Activated naive CD8-positive, alpha-beta T cell treated with anti-CD3 and anti-CD28 coated beads, Interleukin-2, amount 50 U/mL, for 16 hours (primary cell): ENCODE measurements at places on chromosomes 2 and 18.

GRCh38 chr2:216866515-216867095, 6.7 kb upstream of the TNP1 start:
- no peak for DNase-seq

DNA sequence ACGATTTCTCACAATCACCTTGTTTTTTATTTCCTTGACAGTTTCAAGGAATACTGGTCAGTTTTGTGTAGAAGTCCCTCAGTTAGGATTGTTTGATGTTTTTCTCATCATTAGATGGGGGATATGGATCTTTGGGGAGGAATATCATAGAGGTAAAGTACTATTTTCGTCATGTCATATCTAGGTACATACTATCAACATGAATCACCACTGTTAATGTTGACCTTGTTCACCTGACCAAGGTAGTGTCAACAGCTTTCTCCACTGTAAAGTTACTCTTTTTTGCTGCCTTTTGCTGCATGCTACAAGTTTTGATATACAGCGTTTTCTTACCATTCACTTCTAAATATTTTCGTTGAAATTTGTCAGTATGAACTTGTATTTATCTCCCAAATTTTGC, 32.7 kb downstream of the NLRC4 start:
- DNase-seq: no peak

DNA sequence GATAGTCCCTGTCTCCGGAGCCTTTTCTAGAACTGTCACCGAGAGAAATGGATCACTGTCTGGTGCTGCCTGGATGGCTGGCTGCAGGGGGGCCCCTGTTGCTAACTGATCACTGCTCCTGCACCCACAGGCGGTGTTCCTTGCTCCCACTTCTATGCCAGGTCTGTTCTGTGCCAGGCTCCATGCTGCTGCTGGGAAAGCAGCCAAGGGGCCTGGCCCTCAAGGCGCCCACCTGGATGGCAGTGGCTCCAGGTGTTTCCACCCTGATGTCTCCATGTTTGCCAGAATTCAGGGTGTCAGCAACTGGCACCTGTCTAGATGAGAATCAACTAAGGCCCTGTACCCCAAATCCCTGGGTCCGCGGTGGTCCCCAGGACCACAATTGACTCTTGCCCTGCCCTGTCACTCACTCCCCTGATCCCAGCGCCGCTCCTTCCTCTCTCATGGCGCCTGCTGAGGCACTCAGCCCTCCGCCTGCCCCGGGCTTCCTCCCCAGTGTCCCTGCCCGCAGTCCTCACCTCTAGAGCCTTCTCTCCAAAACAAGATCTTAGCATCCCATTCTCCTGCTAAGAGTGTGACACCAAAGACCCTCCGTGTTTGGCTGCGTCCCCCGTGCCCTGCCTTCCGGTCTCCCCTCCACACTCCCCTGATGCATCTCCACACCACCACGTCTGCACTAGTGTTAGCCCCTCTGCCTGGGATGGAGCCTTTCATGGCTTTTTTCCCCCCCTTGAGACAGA, 72.5 kb upstream of the OTOF start:
- DNase-seq: no peak

GRCh38 chr2:18094277-18094676, 215.8 kb downstream of the KCNS3 start:
- no peak for DNase-seq

DNA sequence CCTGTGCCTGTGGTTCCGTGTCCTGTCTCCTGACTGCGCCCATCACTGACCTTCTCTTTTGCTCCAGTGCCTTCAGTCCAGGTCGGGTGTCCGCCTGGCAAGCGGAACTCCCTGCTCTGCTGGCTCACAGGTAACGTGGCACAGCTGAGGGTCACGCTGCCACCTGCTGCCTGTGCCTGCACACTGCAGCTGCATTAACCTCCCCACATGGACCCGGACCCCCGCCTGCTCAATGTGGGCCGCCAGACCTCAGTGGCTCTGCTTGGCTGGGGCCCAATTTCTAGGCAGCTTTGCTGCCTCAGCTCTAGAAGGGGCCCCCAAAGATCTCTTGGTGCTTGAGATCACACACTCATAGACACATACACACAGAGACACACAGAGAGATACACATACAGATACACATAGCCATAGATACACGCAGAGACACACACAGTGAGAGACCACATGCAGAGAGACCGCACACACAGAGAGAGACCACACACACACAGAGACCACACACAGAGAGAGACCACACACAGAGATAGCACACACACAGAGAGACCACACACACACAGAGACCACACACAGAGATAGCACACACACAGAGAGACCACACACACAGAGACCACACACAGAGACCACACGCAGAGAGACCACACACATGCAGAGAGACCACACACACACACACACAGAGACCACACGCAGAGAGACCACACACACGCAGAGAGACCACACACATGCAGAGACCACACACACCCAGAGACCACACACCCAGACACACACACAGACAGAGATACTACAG, 14.9 kb upstream of the CNNM3 start:
- peak; percentile 49 for DNase-seq

GRCh38 chr18:2547477-2548087, 23.7 kb downstream of the METTL4 start:
- DNase-seq: no peak

DNA sequence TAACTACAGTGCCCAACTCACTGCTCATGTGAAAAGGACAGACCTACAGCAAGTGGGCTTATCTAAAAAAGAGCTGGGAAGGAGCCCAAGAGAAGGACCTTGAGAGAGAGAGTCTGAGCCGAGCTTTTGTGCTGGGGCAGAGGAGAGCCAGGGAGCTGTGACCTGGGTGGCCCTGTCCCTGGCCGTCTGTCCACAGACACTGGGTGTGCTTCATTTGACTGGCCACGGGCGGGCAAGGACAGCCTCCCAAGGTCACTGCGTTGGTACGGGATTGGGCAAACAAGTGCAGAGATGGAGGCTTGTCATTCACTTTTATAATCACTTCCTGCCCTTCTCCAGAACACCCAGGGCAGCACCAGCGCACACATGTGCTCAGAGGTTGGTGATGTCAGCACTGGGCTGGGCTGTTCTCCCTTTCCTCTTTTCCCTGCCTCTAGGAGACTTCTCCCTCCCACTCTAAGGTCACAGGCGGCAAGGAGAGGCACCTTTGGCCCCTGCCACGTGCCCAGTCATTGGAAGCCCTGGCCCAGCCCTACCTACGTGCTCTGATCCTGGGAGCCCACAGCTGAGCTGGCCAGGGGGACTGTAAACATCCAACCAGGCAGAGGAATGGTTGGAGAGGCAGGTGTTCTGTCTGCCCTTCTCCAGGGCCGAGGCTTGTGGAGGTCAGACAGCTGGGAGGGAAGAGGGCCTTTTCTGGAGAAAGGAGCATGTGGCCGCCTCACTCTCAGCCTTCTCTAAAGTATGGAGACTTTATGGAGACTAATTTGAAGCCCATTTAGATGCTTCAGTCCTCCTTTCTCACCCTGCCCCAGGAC, 6.4 kb upstream of the PSD4 start:
- no peak for DNase-seq

DNA sequence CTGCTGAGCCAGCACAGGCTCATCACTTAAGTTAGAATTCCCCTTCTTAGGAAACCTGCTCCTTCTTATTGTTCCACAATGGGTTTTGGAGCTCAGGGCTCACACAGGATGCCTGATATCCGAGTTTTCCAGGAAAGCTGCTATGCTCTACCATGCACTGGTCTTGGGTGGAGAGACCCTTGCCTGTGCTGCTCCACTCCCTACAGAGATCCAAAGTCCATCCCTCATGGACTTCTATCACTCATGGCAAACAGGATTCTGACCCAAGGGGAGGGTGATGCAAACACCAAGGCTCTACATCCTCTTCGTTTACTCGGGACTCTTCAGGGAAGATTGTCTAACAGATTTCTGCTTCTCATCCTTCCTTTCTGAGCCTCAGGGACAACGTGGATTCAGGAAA, 5.2 kb downstream of the SULT1C2 start:
- DNase-seq: no peak

DNA sequence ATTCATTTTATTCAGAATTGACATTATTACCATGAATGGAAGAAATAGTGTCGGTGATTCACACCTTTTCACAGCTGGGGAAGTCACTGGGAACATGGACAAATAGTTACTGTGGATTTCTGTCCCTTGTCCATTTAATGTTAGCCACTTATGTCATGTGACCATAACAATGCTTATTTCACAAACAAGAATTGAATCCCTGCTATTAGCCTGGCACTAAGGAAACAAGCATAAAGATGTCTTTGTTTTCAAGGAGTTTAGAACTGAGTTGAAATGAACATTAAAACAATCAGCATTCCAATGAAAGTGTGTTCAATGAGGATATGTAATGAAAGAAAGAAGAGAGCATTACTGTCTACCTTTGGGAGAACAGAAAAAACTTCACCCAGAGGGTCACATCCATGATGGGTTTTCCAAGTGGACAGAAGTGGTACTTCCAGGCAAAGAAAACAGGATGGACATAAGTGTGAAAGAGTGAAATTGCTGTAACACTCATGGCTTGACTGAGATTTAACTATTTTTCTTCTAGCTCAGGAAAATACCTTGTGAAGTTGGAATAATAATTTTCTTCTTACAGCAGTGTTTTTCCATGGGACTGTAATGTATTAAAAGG, 324.5 kb upstream of the UBE2E3 start:
- DNase-seq: no peak

DNA sequence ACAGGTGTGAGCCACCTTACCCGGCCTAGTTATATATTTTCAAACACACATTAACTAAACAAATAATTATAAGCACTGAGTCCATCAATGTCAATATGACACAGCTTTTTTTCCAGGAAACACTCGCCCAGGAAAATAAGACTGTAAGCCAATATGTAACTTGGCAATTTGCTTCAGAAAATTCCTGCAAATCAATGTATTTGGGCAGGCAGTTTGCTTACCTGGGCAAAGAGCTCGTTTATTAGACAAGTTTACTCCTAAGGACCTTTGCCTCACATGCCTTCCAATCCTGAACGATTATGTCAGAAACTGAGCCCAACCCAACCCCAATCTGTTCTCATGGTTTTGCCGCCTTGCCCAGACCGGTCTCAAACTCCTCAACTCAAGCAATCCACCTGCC, 34.7 kb upstream of the NDUFV2 start:
- DNase-seq: no peak

DNA sequence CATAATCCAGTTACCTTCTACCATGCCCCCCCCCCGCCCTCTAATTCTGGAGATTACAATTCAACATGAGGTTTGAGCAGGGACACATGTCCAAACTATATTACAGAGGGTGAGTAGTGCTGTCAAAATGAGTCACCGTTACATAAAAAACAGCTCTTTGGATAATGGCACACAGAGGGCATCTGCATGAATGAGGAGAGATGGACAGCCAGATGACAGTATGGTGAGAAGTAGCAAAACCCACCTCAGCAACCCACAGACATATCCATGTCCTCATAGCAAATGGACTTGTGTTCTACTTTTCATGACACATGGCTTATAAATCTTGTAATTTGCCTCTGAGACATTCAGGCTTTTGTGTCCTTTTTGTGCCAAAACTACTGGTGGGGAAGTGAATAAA, 132.0 kb downstream of the EML6 start:
- no peak for DNase-seq

- DNase-seq: no peak
Observed at GRCh38 chr18:21444465-21445212, 155.9 kb downstream of the ESCO1 start.

- no peak for DNase-seq
Observed at GRCh38 chr2:173511357-173511756, 156.7 kb downstream of the CDCA7 start.

DNA sequence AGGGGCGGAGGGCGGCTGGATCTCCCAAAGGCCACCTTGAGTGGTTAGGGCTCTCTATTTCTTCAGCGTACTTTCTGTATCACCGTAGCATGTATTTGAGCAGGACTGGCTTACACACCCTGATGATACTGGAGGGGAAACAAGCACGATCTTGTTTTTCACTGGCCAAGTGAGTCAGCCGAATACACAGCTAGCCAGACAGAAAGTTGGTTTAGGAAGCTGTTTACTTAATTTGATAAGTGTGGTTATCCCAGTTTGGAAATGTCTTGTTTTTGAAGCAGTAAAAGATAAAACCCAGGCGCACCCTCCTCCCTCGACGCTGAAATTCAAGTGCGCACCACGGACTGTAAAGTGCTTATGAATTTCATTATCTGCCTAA, 582 bp downstream of the RIOK3 start:
- DNase-seq: no peak

DNA sequence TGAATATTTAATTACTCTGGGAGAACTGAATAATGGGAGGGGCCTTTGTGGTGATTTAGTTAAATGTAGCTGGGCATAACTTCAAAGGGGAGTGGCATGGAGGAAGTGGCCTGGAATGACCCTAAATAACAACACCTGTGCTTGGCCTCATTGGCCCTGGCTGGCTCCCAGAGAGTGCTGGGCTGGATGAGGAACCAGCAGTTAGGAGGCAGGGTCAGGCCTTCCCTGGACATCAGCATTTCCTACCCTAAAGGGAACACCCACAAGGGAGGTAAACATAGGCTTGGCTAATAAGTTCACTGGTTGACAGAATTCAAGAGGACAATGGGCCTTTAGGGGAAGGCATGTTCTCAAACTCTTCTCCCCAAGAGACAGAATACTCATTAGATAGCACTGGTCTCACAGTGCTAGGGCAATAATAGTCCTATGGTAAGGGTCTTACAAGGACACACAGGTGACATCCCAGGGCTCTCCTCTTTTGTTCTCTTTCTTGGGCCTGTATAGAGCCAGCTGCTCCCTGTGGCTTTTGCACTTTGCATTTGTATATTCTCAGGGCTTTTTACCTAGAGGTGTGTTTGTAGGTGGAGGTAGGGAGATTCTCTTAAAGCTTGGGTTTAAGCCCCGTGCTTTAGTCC, 106.8 kb downstream of the ZNF519 start:
- DNase-seq: no peak

DNA sequence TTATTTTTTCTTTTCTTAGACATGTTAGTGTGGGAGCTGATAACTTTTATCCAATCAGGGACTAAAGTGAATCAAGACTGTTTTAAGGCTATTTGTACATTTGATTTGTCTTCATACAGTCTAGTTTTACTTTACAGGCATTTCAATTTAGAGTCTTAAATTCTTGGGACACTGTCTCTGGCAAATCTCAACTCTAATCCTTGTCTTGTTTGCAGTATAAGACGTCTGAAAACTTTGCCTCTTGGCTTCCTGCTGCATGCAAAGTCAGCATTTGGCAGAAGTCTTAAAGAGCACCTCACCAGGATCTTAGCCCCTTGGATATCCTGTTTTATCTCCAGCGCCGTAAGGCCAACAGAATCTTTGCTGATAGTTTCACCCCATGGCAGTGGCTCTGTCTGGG, 30.3 kb downstream of the SPOPL start:
- DNase-seq: no peak

DNA sequence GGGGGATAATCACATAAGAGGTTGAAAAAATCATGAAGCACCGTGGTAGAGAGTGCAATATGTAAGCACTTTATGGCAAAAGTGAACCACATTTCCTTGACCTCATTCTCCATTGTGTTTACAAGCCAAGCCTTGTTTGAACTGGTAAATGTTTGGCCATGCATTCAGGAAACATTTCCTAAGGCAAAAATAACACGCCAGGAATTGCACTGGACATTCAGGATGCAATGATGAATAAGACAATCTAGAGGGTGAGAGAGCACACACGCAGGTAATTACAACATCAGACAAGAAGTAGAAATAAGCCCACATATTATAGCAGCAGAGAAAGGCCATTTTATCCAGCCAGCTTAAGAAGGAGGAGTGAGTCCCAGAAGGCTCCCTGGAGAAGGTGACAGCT, 218.0 kb upstream of the OSR1 start:
- no peak for DNase-seq

GRCh38 chr2:241228860-241229516, 40.5 kb downstream of the ANO7 start:
- DNase-seq: no peak

- no peak for DNase-seq
Observed at GRCh38 chr18:57668021-57668420, 46.4 kb upstream of the NARS1 start.
